ENCODE measurements at places on chromosomes 7 and 10.

- no peak for DNase-seq
Measured at GRCh38 chr10:7891634-7892033, 73.3 kb downstream of the TAF3 start.

GRCh38 chr7:31811650-31812461 is 124.8 kb downstream of the PPP1R17 start:
- DNase-seq: no peak

GRCh38 chr10:14573666-14574261 is 200.9 kb downstream of the FAM107B start:
- no peak for DNase-seq

DNA sequence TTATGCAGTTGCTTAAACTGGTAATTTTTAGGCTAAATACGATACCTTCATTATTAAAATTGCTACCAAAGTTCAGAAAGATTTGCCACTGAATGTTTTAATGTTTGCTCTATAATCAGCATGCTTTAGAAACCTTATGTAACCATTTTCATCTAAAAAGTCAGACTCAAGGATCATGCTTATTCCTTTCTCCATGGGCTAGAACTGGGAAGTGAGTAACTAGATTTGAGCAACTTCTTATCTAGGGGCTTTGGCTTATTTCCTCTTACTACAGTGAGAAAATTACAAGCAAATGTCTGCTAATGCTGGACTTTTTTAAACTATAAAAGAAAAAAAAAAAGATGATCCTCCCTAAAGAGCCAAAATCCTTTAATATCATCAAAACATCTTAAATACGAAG is 215.9 kb downstream of the CRPPA start:
- no peak for DNase-seq

- DNase-seq: no peak
Measured at GRCh38 chr7:158595068-158595467, 7.4 kb upstream of the PTPRN2 start.

- no peak for DNase-seq
Measured at GRCh38 chr10:63504145-63504881, 16.9 kb upstream of the REEP3 start.

- no peak for DNase-seq
Measured at GRCh38 chr10:90041585-90041984, 340.2 kb downstream of the KIF20B start.

DNA sequence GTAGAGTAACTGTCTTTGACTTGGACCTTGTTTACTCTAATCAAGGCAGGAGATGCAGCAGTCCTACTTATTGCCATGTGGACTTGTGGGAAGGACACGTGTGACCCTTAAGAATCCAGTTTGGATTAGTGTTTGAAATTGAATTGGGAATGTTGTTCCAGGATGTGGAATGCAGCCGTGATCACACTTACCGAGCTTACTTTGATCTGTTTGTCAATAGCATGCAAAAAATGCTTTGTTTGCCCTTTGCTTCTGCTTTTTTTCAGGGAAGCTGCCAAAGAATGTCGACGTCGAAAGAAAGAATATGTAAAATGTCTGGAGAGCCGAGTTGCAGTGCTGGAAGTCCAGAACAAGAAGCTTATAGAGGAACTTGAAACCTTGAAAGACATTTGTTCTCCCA is 84.7 kb downstream of the CREM start:
- no peak for DNase-seq

GRCh38 chr10:128297709-128298378 is 171.6 kb upstream of the MKI67 start:
- no peak for DNase-seq

DNA sequence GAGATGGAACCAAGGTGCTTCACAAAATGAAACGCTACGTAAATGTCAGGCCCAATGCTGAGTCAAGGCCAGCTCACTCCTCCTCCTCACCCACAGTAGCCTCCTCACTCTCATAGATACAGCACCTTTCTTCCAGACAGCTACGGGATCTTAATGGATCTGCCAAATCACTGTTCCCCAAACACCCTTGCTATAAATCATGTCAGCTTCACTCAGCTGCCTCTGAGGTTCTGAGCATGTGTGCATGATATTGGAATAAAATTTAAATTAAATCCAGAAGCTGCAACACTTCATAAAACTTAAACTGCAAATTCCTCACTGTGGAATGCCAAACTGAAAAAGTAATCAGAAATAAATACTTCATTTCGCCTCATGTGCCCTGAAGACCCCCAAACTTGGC is 14.7 kb upstream of the CPXM2 start:
- DNase-seq: no peak

DNA sequence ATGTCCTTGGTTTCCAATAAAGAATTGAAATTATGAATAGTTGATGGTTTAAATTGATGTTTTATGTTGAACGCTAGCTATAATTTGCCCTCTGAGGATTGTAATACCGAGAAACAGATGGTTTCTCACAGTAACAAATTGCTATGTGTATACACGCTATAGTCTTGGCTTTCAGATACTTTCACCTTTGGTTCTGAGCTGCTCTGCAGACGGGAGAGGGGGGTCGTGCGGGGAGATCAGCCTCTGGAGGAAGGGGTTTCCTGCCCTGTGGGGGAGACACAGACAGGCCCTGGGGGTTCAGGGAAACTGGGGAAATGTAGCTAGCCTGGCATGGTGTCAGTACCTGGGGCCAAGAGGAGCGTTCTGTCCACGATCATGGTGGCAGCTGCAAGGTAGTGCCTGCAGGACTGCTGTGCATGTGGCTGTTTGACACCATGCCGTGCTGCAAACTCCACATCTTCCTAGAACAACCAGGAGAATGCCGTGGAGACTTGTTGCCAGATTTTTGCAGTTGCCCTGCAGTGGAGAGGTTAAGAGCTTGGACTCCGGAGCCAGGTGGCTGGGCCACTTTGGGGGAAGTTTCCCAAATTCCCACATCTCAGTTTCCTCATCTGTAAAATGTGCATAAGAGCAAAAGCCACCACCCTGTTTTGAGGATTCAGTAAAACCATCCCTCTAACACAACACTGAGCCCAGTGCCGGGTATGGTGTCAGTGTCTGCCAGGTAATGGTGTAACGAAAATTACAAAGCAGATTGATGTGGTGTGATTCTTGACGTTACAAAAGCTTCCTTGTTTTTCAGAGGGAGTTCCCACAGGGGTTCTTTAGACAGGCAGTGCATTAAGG is 167.9 kb downstream of the CUX1 start:
- no peak for DNase-seq

DNA sequence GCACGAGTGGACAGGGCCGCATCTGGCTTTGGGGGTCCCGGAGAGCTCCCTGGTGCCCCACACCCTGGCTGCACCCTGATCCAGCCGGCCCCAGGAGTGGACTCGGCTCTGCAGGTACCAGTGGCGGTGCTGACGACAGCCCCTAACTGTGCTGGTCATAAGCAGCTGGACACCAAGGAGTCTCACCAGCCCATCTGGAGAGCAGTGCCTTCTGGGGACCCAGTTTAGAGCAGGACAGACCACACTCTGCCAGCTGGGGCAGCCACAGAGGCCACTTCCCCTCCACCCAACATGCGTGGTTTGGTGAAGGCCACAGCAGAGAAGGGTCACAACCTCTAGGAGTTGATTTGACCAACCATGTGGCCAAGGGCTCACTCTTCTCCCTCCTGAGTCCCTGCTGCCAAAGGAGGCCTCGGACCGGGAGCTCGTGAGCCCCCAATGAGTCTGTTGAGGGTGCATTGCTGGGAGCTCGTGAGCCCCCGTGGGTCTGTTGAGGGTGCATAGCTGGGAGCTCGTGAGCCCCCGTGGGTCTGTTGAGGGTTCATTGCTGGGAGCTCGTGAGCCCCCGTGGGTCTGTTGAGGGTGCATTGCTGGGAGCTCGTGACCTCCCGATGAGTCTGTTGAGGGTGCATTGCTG is 16.0 kb upstream of the INPP5A start:
- no peak for DNase-seq

DNA sequence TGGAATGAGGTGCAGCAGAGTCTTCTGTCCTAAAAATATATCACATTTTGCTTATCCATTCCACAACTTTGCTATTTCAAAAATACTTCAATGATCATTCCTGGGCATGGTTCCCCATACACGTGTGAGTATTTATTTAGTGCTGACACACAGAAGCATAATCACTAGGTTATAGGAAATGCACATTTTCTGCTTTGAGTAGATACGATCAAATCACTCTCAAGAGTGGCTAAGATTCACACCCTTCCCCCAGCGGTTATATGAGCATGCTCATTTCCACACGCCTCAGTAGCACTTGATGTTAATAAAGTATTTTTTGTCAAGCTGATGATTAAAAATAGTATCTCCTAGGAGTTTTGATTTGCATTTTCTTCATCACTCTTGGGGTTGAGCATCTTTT is 93.5 kb upstream of the LRRC4 start:
- DNase-seq: no peak

DNA sequence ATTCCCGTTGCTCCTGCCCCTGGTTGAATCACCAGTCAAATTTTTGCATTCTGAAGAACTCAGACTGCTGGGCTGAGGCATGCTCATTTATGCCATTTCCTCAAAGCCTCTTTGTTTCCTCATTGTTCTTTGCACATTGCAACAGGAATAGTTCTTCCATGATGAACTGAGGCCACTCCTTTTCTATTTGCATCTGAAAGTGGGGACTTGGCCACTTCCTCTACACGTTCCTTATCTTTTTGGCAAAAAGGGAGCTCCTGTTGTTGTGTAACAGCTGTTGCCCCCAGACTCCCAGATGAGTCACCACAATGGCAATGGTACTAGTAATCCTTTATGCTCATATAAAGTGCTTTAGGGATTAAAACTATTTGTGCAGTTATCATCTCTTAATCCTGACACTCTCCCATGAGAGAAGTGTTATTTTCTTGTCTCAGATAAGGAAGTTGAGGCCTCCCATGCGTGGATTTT is 20.1 kb upstream of the ITPRID1 start:
- no peak for DNase-seq

GRCh38 chr10:111646021-111646420 is 537.5 kb downstream of the GPAM start:
- DNase-seq: no peak

DNA sequence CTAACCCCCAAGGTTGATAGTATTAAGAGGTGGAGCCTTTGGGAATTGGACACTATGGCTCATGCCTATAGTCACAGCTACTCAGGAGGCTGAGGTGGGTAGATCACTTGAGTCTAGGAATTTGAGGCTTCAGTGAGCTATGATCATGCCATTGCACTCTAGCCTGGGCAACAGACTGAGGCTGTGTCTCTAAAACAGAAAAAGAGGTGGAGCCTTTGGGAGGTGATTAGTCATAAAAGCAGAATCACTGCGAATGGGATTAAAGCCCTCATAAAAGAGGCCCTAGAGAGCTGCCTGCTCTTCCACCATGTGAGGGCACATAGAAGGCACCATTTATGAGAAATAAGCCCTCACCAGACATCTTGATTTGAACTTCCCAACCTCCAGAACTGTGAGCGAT is 81.9 kb downstream of the SKAP2 start:
- no peak for DNase-seq

DNA sequence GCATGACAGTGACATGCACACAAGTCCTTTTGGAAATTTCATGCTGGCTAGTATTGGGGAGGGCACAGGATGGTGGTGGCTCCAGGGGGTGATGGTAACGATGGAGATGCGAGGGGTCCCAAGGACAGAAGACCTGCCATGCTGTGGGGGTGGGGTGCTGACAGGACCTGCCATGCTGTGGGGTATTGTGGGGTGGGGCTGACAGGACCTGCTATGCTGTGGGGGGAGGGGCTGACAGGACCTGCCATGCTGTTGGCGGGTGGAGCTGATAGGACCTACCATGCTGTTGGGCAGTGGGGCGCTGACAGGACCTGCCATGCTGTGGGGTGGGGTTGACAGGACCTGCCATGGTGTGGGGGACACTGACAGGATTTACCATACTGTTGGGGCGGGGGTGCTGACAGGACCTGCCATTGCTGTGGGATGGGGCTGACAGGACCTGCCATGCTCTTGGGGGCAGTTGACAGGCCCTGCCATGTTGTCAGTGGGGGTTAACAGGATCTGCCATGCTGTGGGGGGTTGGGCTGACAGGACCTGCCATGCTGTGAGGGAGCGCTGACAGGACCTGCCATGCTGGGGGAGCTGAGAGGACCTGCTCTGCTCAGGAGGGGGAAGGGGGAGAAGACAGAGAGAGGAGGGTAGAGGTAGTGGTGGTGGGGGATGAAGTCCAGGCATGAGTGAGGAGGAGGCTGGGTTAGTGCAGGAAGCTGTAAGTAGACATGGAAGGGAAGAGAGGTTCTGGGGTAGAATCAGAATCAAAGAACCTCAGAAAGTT is 36.2 kb upstream of the RET start:
- DNase-seq: no peak

DNA sequence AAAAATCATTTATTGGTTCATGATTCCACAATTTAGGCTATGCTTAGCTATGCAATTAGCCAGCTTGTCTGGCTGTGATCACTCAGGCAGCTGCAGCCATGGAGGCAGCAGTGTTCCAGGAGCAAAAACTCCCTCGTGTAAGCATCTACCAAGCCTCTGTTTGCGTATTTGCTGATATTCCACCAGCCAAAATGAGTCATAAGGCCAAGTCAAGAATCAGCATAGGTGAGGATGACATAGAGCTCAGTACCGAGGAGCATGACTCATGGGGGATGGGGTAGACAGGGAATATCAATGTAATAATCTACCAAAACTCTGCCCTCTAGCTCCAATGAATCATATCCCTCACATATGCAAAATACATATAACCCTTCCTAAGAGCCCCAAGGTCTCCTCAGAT is 63.3 kb downstream of the IMMP2L start:
- DNase-seq: no peak

DNA sequence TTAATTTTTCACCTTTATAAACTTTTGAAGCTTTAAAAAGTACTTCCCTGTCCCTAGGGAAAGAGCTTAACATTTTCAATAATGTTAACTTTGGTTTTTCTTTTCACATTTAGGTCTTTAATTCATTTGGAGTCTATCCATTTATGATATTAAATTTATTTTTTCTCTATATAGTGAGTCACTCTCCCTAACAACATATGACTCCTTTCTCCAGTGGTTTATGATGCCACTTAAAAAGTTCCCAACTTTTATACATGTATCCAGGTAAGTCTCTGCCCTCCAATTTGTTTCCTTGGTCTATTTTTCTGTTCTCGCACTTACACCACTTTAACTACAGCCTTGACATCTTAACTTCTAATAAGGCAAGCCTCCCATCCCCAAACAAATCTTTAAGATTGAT is 3.5 kb downstream of the CACUL1 start:
- no peak for DNase-seq

DNA sequence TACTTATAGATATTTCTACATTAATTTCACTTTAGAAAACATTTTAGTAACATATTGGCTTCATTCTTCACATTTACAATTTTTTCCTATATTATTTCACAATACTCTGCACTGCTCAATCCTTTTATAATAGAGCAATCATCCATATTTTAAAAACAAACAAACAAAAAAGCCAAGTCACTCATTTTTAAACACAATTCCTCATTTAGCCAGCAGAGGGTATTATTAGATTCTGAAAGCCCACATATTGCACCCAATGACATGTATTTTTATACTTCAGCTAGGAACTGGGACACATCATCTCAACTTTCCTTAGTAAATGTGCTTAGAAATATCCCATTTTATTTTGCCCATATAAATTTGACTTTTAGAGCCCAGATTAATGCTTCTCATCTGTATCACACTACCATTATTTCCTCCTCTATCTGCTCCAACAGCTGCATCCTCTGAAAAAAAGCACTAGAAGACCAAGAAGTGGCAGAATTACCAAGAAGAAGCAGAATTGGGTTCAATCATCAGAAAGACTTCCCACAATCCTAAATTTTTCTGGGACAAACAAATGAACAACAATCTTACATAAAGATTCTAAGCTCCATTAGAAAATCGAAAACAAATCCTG is 29.5 kb downstream of the CTNNA3 start:
- no peak for DNase-seq

- DNase-seq: no peak
Measured at GRCh38 chr7:115319541-115319940, 397.6 kb downstream of the MDFIC start.

Measured in stimulated activated CD4-positive, alpha-beta T cell treated with anti-CD3 and anti-CD28 coated beads, TNF-alpha, amount 100 ng/mL, for 1 hour (primary cell).